ENCODE measurements at places on chromosomes 5 and 9. TPM values are rescaled to one million over a fixed set of nuclear protein-coding genes. Genes with fewer than 3 reads are reported as not detected.

DNA sequence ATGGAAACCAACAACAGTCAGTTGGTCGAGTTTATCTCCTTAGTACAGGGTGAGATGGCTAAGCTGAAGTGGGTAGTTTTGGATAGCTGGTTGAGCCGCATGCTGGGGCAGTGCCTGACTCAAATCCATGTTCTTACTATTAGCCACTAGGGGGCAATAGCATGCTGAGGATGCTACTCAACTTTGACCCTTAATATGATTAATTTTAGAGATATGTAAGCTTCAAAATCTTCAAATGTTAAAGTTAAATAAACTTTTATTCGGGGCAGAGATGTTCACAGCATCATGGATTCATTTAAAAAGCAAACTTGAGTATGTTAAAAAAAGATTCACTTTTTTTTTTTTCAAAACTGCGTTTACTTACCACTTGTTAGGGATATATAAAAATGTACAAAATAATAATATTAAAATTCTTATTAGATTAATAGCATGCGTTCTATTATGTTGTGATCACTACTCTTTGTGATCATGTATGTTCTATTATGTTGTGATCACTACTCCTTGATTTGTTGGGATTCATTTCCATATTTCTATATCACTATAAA lies 57.0 kb downstream of the C9orf153 start:
- DNase-seq, result no peak

GRCh38 chr5:179762079-179762780 lies 29.6 kb downstream of the MAML1 start:
- DNase-seq, result peak; percentile 48

- DNase-seq, result no peak
Measured at GRCh38 chr5:65923339-65923738, 3.0 kb upstream of the ERBIN start.

- no peak for DNase-seq
Measured at GRCh38 chr9:84493284-84493947, 152.9 kb upstream of the SLC28A3 start.

- DNase-seq, result no peak
Measured at GRCh38 chr5:171850324-171850947, 64.8 kb downstream of the SMIM23 start.

DNA sequence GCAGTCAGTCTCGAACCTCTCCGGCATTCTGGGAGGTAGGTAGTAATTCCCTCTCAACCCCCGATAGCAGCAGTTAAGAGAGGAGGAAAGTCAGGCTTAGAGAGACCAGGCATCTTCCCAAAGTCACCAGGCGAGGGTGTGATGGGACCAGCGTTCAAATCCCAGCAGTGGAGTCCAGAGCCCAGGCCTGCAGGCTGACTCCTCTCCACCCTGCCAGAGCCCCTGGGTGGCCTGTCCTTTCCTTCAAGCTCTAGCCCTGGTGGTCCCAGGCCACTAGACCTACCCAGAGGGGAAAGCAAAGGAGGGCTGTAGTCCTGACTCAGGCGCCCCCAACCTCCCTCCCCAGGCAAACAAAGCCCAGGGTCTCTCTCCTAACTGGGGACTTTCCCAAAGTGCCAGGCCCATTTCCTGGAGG lies 4.2 kb upstream of the NR5A1 start:
- no peak for DNase-seq

GRCh38 chr9:98006127-98006796 lies 23.1 kb downstream of the ANP32B start:
- no peak for DNase-seq

DNA sequence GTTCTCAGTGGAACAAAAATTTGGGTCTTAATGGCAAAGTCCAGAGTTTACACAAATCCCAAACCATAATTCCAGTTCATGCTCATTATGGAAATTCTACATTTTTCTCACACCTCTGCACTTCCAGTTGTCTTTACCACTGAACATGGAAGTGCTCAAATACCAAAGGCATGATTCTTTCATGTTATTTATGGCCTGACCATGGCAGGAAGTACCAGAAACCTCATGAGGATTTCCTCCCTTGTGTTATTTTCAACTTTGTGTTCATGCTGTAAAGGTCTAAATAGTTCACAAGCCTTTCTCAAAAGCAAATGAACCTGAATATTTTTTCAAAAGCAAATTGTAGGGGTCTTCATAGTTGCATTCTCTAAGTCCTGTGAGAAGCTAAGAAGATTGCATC lies 82.0 kb upstream of the ITGA1 start:
- no peak for DNase-seq

DNA sequence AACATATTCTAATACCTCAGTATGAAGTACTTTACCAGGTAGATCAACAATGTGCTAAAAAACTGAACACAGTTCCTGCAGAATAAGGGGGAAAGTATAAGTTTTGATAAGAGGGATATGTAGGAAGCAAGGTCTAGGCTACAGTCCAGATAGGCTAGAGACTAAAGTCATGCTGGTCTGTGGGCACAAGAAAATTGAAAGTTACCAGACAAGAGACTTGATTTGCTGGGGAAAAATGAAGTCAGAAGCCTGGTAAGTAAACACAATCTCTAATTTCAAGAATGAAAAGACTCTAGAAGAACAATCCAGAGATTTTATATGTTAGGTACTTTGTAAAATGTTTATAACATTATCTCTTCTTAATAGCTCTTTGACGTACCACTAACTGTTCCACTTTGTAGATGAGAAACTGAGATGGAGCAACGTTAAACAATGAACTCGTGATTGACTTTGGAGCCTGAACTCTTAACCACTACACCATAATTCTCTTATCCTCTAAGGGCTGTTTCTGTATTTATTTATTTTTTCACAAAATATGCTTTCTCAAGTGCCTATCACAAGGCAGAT lies 19.5 kb downstream of the ADAMTS6 start:
- DNase-seq, result no peak

DNA sequence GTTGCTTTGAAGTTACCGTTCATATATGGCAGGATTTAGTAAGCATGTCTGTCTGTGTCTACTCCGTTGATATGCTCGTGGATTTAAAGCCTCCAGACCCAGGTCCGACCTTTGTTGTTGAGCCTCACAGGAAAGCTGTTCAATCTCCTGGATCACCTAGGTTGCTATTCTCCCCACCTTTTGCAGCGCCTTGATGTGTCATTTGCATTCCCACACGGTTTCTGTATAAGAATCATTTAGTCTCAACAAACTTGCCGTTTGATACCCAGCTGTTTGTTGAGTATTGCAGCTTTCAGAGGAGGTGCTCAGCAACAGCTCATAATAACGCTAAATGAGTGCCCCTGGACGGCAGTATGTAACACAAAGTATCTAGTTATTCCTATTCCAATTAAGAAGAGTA lies 1.2 kb upstream of the ADGRV1 start:
- DNase-seq, result no peak

GRCh38 chr5:6601271-6601670 lies 31.6 kb downstream of the NSUN2 start:
- DNase-seq, result no peak

DNA sequence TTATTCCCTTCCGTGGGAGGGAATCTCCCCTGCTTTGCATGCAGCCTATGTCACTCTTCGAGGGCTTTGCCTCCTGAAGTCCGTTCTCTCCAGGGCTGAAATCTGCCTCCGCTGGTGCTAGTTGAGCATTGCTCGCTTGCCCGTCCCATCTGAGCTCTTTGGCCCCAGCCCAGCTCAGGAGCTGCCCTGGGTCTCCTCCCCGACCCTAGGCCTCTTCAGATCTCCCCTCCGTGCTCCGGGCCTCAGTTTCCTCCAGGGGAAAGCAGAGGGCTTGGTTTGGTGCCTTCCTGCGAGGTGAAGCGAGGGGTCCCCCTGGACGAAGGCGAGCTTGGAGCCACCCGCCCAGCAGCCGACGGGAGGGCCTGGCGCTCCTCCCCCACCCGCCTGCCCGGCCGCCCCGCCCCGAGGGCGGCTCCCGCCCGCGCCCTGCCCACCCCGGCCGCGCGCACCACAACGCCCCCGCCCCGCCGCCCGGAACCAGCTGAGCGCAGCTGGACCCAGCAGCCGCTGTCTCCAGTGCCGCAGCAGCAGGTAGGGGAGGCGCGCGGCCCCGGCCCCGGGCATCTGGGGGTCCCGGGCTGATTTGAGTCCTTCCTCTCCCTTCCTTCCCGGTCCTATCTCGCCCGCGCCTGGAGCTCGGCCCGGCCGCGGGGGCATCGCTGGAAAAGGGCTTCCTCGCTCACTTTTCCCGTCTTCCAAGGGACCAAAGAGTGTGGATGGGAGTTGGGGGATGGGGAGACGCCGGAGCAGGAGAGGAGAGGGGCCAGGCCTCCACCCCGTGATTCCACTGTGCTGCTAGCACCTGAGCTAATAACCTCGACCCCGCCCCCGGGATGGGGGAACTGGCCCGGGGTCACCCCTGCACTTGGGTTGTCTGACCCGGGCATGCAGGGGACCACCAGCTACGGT lies at the start of gene GSN:
Gene GSN (plus strand): TSS at position 474 of the 909 bp plus-strand sequence. CDS start 33,810 bp downstream, outside the sequence.
- peak; percentile 85 for DNase-seq

- DNase-seq, result no peak
Measured at GRCh38 chr9:426264-426663, 211.6 kb downstream of the DOCK8 start.

DNA sequence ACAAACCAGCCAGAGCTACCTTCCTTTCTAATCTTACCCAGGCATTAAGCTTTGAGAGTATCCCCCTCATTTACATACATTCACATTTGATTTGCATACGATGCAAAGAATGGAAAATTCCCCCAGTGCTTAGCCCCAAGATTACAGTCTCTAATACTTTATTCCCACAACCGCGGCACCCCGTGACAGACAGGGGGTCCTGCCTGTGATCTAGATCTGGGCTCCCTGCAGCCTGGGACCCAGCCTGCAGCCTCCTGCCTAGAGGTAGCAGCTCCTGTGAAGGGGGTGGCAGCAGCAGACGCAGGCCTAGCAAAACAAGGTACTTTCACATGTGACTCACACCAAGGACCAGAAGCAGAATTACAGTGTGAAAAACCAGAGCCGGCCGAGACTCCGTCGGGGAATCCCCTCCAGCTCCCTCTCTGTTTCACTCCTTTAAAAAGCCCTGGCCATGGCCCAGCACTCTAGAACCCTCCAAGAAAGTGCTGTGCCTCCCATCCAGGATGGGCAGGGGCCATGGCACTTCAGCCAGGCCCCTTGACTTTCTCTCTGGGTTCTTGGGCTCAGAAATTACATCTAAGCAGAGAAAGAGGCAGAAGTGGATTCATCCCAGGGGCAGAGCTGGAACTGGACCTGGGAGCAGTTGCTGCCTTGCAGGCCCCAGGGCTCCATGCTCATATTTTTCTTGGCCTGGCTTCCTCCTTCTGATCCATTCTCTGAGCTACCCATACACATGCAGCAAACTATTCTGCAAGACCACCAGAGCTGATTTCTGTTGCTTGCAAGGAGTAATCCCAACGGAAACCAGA lies 14.0 kb upstream of the TCF7 start:
- peak; percentile 41 for DNase-seq

DNA sequence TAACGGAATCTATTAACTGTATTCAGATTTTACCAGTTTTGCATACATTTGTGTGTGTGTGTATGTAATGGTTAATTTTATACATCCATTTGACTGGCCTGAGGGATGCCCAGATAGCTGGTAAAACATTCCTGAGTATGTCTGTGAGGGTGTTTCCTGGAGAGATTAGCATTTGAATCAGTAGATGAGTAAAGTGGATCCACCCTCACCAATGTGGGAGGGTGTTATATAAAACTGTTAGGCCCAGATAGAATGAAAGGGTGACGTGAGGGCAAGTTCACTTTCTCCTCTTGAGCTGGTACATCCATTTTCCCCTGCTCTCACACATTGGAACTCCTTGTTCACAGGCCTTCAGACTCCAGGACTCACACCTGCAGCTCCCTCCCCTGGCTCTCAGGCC lies 88.7 kb downstream of the EMB start:
- no peak for DNase-seq

- no peak for DNase-seq
Measured at GRCh38 chr5:151611127-151611775, 20.1 kb upstream of the FAT2 start.

DNA sequence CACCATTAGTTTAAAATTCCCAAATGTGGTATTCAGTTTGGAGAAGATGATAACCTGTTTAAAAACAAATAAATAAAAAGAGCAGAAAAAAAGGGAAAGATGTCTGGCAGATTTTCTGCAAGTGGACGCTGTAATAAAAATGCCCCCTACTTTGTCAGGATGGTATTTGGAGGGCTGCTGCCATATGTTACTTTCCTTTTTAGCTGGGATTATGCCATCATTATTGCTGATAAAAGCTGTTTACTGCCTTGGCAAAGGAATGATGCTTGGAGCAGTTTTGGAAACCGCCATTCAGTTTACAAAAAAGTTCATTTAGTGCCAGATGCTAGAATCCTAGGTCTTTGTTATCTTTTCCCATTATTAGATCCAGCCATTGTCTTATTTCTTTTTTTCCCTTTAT lies 104.8 kb downstream of the PBX3 start:
- DNase-seq, result no peak

- DNase-seq, result no peak
Measured at GRCh38 chr9:137552022-137552768, 516 bp downstream of the MRPL41 start.

DNA sequence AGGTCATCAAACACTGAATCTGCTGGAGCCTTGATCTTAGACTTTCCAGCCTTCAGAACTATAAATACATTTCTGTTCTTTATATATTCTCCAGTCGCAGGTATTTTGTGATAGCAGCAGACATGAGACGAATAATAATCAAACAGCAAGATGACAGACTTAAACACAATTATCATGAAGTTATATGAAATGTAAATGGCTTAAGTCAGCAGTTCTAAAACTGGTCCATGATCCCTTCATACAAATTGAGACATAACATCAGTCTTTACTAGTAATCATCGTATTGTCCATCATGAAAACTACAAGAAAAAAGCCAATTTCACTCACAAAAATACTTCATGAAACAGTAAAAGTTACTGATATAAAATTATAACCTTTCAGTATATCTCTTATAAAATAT lies 101.8 kb downstream of the ZDHHC21 start:
- DNase-seq, result no peak

GRCh38 chr5:6280425-6281100 lies 97.8 kb downstream of the MED10 start:
- no peak for DNase-seq

DNA sequence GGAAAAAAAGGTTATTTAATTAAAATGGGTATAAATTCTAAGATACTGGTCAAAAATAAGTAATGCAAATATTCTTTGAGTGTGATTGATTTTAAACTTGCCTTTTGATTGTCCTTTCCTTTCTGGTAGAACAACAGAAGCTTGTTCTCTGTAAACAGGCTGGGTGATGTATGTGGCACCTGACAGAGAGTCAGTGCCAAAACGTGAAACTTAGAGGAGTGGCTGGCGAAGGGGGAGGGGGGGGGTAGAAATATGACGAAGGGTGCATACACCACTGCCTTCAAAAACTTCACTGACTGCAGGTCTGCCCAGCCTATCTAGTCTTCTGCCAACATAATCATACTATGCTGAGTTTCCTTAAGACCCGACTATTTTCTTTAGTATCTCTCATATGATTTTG lies 629.8 kb upstream of the SEMA6A start:
- no peak for DNase-seq

Gene TXNDC8
- not detected for total RNA-seq

Gene LEAP2
- total RNA-seq, result 0.61 TPM

Gene ARAP3
- total RNA-seq, result 5.6 TPM

Gene AK3
- 119 TPM for total RNA-seq

Gene CBY3
- total RNA-seq, result not detected

Gene C5orf52
- total RNA-seq, result not detected

Gene ANKRD34B
- total RNA-seq, result not detected

Gene EGFLAM
- 35.3 TPM for total RNA-seq

Gene SLC45A2
- not detected for total RNA-seq

Gene PRDM12
- total RNA-seq, result not detected

All from psoas muscle (tissue), 8 donors.